Transverse colon (tissue), 4 donors: ENCODE measurements at places on chromosomes 4 and X.

DNA sequence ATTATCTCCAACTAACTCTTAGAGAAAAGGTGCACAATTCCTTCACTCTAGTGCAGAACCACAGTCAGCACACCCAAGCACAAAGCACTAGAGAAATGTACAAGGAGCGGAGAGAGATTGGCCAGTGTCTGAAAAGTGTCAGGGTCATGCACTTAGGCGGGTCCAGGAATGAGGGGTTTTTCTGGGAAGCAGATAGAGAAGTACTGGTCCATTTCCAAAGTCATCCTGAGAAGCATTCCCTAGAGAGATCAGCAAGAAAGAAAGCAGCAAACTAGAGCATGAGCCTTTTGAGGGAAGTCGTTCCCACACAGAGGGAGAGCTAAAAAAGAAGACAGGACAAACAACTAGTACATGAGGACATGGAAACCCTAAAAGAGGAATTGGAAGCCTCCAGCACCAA lies 168.1 kb upstream of the MAP3K15 start:
- no peak for DNase-seq

GRCh38 chrX:151180400-151180799 lies 4.0 kb downstream of the GPR50 start:
- no peak for DNase-seq

DNA sequence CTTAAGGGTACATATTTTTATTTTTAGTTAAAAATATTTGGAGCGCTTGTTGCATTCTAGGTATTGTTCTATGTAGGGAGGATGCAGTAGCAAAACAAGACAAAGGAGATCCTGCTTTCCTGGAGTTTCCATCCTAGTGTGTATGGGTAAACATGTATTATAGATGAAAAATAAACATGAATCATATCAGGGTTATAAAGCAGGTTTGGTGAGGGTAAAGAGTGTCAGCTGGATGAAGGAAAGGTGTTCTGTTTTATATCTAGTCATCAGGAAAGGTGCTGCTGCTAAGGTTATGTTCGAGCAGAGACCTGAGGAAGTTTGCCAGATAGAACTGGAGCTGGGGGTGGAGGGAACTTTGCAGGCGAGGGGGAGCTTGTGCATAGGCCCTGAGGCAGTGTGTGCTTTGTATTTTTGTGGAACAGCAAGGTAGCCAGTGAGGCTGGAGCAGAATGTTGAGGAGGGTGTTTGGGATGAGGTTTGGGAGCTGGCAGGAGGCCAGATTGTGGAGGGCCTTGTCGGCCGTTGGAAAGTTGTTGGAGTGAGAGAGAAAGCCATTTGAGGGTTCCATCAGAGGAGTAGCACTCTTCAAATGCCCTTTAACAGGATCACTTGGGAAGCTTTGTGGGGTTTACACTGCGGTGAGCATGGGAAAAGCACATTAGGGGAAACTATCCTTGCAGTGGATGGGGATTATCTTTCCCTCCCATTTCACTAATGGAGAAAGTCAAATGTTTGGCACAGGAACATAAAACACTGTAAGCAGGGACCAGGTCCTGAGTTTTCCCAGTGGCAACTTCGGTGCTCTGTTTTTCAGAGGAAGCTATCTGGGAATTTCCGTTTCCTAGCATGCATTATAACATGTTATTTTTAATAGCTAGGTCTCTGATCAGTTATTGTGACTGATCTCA lies 35.9 kb downstream of the AFF1 start:
- DNase-seq, result no peak

DNA sequence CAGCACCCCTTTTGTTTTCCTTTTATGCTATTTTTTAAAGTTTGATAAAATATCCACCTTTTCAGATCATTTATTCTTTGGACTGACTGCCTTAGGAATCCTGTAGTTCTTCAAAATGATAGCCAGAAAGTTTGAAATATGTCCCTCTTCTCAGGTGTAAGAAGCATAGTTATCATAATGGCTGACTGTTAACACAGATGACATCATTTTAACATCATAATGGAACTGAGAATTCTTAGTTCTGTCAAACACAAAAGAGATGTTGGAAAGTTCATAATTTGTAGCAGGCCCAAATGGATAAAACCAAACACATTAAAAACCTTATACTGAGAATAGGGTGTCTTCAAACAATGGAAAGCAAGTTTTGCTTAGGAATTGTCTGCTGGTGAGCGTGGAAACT lies 1254.4 kb downstream of the ADGRL3 start:
- no peak for DNase-seq

DNA sequence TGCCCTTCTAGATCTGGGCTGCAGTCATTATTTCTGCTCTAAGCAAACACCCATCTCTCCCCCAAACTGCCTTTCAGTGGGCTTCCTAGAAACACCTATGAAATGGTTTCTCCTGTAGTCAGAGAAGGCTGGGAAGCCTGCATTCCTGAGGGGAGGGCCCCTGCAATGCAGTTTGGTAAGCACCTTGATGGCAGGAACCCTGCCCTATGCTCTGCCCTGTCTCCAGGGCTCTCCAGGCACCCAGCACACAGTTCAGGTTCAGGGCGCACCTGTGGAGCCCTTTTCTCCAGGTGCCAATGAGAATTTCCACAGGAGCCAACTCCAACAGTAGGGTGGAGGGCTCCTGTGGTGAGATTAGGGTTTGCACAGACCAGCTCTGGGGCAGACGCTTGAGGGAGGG lies 69.1 kb upstream of the FBXW7 start:
- no peak for DNase-seq

GRCh38 chr4:43316813-43317212 lies 424.3 kb downstream of the GRXCR1 start:
- no peak for DNase-seq
